IPS-NIHi11 (cell line): ENCODE measurements at places on chromosomes 1 and 21.

DNA sequence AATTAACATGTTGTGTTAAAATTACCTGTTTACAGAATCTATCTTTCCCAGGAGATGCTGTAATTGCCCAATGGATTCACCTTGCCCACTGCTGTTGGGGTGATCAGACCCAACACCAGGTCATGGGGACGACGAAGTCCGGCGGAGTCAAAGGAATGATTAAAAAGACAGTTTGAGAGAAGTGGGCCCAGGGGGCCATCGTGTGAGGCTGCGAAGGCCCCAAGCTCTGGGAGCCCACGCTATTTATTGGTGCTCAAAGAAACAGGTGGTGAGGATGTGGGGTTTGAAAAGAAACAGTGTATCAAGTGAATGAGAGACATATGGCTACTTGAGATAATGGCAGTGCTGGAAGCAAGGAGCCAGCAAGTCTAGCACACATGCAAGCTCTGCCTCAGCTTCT is 16.3 kb upstream of the L1TD1 start:
- DNase-seq, result no peak

- DNase-seq, result no peak
Observed at GRCh38 chr1:182552527-182552926, 36.5 kb downstream of the RNASEL start.

GRCh38 chr1:236107121-236107907 is 35.0 kb upstream of the GPR137B start:
- DNase-seq, result no peak

DNA sequence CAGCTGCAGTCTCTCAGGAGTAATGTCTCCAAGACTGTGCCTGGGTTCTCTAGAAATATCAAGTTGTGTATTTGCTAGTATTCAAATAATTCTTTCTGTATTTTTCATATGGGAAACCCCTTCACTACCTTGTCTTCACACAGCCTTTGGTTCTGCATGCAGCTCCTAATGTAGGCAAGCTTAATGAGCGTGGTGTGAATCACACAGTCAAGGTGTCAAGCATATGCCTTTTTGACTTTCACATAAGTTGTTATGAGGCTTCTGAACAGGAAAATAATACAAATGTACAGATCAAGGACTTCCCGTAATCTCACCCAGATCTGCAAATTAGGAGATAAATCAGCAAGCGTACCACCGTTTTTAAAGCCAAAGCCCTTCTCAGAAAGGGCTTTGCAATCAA is at the start of gene FCRL3:
Gene FCRL3, minus strand, starts transcription at position 38 of the 400 bp plus-strand sequence. CDS start 280 bp downstream, outside the sequence.
- no peak for DNase-seq

DNA sequence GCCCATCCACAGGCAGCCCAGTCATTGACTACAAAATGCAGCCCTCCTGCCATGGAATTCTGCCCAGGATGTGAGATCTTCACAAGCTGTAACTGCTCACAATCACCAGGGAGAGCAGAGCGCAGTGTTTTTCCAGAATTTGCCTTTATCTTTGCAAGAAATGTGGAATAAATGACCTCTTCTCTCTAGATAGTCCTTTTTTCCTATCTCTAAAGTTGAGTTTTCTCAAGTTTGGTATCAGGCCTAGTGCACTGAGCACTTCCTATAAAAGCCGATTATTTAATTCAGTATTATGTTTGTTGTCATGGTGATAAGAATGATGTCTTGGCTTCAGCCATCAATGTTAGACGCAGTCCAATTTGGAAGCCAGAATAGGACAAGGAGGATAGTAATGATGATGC is 246.9 kb upstream of the IRF2BP2 start:
- no peak for DNase-seq

DNA sequence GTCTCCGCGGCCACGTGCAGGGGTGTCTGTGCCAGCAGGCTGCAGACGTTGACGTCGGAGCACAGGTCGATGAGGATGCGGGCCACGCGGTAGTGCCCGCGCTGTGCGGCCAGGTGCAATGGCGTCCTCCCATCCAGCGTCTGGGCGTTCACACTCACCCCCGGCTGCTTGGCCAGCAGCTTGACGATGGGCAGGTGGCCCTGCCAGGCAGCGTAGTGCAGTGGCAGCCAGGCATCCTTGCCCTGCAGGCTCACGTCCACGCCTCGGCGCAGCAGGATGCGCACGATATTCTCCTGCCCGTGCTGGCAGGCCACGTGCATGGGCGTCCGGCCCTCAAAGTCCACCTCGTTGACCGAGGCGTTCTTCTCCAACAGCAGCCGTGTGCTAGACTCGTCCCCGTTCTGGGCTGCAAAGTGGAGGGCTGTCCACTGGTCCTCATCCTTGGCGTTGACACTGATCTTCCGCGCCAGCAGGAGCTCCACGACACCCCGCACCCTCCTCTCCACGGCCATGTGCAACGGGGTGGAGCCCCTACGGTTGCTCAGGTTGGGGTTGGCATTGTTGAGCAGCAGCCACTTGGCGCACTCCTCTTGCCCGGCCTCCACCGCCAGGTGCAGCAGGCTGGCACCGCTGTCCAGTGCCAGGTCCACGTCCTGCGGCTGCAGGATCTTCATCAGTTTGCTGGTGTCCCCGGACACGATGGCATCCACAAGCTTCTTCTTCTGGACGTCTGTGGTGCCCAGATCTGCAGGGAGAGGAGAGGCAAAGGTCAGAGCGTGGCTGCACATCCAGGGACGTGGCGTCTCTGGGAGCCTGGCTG is 25.4 kb downstream of the RIPK4 start:
- no peak for DNase-seq

DNA sequence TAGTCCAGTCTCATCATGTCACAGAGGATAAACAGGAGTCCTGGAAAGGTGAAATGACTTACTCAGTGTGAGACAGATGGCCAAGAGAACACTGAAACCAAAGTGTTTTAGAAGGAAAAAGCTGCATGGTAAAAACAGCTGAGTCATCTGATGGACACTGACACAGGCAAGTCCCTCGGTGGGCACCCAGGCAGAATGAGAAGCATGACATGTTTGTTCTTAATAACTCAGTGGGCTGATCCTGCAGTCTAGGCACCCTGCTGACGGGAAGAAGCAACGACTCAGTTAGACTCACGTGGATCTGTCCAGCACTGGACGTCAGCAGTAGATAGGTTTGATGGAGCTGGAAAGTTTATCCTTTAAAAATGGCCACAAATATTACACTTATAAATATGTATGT is 116.9 kb downstream of the RGS7 start:
- DNase-seq, result no peak

DNA sequence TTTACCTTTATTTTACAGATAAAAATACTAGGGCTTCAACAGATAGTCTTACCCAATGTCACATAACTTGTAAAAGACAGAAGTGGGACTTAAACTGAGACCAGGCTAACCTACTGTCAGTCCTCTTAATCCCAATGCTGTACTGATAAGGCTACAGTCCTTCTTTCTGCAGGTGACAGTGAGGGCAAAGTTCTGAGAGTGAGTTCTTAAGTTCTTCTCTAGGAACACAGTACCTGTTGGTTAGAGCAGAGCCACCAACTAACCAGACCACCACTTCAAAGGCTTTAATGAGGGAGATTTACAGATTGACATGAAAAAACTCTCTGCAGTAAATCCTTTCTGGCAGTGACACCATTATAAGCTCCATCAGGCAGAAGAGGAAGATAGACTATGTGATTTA is 74.2 kb downstream of the SNX7 start:
- no peak for DNase-seq

DNA sequence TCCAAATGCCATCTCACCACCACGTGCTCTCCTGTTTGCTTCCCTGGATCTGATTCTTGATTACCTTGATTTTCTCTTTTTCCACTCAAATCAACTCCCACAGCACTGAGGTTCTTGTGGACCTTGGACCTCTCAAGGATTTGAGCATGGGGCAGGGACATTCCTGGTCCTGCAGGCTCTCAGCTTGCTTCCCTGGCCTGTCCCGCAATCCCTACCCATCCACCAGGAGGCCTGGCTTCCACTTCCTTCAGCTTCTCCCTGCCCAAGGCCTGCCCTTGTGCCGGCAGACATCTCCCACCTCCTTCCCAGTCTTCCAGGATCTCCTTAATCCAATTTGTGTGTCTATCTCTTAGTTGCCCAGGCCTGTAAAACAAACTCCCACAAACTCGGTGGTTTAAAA is 21.6 kb downstream of the PLA2G2A start:
- peak; percentile 37 for DNase-seq

DNA sequence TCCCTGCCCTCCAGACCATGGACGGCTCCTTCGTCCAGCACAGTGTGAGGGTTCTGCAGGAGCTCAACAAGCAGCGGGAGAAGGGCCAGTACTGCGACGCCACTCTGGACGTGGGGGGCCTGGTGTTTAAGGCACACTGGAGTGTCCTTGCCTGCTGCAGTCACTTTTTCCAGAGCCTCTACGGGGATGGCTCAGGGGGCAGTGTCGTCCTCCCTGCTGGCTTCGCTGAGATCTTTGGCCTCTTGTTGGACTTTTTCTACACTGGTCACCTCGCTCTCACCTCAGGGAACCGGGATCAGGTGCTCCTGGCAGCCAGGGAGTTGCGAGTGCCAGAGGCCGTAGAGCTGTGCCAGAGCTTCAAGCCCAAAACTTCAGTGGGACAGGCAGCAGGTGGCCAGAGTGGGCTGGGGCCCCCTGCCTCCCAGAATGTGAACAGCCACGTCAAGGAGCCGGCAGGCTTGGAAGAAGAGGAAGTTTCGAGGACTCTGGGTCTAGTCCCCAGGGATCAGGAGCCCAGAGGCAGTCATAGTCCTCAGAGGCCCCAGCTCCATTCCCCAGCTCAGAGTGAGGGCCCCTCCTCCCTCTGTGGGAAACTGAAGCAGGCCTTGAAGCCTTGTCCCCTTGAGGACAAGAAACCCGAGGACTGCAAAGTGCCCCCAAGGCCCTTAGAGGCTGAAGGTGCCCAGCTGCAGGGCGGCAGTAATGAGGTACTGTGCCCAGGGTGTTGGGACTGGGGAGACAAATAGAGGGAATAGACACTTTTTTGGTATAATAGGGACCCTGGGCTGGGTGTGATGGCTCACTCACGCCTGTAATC is 1.0 kb downstream of the ZBTB48 start:
- no peak for DNase-seq

DNA sequence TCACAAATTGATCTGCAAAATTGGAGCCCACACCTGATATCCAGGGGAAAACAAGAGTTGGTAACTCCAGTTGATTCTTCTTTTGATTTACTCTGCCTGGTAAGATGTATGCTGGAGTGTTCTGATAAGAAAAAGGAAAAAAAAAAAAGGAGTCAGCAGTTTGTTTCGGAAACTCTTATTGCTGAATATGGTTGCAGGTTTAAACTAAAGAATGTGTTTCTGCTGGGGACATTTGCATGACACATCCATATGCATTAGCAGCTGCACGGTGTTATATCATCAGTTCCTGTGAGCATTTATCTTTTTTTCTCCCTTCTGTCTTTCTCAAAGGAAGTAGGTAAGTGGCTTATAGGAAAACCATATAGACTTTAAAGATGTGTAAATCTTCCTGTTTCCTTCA is 418.5 kb upstream of the ESRRG start:
- no peak for DNase-seq

DNA sequence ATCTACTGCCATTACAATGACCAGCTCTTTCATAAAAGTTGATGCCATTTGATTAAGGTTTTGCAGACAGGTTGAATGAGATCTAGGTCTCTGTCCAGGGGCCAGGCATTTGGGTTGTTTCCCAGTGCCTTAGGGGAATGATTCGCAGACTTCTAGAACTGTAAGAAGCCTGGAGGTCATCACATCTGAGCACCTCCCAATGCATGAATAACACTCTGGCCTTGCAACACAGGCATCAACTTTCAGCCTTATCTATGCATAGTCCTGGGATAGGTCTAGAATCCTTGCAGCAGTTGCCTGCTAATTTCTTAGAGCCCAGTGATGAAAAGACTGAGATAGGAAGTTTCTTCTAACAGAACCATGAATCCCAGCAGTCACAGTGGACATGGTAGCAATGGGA is 44.8 kb upstream of the KCND3 start:
- DNase-seq, result no peak

DNA sequence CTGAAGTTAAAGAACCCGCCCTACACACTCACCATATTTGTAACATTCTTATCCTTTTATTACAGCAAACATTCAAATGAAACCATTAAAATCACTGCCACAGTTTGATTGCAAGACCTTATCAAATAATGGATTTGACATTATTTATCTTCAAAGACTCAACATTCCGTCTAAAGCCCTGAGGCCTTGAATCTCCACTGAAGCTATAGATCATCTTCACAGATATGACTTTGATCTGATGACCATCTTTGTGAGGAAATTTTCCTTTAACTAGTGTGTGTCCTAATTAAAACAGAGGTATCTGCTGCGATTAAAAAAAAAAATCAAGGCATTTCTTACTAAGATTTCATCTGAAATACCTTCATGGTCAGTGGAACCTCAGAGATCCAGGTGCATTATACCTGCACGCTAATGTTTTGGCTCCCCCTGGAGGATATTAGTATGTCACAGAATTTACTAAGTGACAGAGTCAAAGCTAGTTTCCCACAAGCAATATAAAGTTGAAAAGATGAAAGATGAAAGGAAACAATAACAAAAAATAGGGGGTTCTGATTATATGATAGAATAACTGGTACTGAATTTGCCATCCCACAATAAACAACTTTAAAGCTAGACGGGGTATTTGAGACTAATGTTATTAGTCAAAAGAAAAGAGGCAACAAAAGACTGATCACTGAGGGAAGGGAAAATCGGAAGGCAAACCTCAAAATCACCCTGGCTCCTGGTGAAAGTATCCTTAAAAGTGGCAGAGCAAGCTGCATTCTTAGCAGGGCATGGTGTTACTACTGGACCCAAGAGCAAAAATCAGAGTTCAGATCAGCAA is 923.4 kb downstream of the NCAM2 start:
- peak; percentile 16 for DNase-seq

DNA sequence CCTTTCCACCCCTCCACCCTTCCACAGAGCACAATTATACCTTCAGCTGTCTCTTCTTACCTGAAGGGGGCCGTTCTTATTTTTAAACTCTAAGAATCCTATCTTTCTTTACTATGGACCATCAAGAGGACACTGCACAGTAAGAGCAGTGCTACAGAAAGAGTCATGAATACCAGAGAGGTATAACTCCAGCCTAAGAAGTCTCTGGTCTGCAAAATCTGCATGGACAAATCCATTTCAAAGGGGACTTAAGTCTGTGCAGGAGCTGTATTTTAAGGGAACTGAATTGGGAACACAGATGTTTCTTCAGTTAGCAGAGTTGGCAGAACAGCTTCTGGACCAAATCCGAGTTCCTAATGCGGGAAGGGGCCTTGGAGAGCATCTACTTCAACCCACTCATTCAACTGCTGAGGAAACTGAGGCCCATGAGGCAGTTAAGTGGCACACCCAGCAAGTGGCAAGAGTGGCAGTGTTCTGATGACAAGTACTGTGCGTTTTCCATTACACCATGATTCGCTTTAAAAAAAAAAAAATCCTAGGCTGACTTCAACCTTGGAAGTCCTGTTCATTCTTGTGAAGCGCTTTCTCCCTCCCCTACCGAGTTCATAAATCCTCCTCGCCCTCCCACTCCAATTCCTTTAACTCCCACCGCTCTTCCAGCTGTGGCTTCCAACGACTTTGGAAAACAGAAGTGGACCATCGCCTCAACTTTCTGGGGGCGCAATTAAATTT is 1.8 kb downstream of the PLPP3 start:
- no peak for DNase-seq
